ENCODE measurements at places on chromosomes 7 and 10. TPM values are rescaled to one million over a fixed set of nuclear protein-coding genes. Genes with fewer than 3 reads are reported as not detected.
A peak's percentile ranks its signal among the peaks of the same experiment; 100 is the strongest.

- DNase-seq: no peak
Observed at GRCh38 chr7:82266081-82266480, 177.5 kb downstream of the CACNA2D1 start.

DNA sequence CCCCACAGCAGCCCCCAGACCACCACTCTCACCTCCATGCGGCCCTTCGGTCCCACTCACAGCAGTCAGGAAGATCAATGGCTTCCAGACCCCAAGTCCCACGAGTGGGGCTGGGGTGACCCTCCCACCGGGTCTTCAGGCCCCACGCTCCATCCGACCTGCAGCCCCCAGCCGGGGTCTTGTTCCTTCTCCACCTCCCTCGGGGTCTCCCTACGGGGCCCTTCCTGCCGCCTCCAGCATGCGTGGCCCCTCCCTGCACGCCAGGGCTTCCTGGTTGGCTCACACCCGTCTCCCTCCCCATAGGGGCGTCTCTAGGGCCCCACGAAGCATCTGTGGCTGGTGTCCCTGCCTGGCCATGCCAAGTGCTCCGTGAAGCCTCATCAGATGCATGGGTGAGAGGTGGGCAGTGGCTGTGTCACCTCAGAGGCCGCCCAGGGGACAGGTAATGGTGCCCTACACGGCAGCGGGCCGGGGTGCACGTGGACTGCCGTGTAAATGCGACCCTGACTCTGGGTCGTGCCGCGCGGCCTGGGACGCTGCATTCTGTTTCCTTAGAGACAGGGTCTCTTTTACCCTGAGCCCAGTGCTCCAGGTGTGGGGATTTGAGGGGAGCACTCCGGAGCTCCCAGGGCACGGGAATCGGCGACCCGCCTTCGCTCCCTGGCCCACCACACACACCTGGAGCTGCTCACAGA lies 19.9 kb downstream of the ADAP1 start:
- DNase-seq: peak; percentile 32

GPR26 gene
- total RNA-seq: not detected

DNA sequence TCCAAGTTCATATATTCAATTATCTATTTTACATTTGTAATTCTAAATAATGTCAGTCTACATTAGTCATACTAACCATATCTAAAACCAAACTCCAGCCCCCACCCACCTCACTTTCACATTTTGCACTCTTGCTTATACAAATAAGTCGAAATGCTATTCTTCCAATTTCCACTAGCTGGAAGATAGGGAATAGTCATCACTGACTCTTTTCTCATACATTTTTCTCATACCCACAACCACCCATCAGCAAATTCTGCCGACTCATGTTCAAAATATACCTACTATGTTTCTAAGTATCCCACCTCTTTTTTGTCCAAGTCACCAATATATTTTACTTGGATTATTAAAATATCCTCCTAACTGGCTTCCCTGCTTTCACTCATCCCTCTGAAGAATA lies 93.2 kb upstream of the DGKB start:
- DNase-seq: no peak

KCTD7 gene
- total RNA-seq: 4.0 TPM

GRCh38 chr7:105841866-105842265 lies 34.5 kb downstream of the ATXN7L1 start:
- DNase-seq: no peak

CYP17A1 gene
- total RNA-seq: 21.1 TPM

LRRC18 gene
- total RNA-seq: not detected

MYOZ1 gene
- total RNA-seq: 1,915 TPM

ZNF107 gene
- total RNA-seq: 0.91 TPM

GRCh38 chr10:132503581-132504421 lies 33.8 kb upstream of the INPP5A start:
- peak; percentile 48 for DNase-seq

CPVL gene
- 9.4 TPM for total RNA-seq

- DNase-seq: no peak
Observed at GRCh38 chr7:116802144-116802745, 60.1 kb upstream of the CAPZA2 start.

MYH16 gene
- not detected for total RNA-seq

GRCh38 chr10:70816220-70816894 lies 609 bp downstream of the SGPL1 start:
- DNase-seq: peak; percentile 69

- no peak for DNase-seq
Observed at GRCh38 chr10:114962441-114962840, 24.4 kb downstream of the TRUB1 start.

GALNT17 gene
- total RNA-seq: 1.6 TPM

PGAM2 gene
- 262 TPM for total RNA-seq

- DNase-seq: no peak
Observed at GRCh38 chr7:18659746-18660145, 164.2 kb downstream of the HDAC9 start.

PNLIP gene
- total RNA-seq: 0.15 TPM

OR9A4 gene
- not detected for total RNA-seq

- no peak for DNase-seq
Observed at GRCh38 chr10:32408690-32409089, 37.2 kb upstream of the CCDC7 start.

DNA sequence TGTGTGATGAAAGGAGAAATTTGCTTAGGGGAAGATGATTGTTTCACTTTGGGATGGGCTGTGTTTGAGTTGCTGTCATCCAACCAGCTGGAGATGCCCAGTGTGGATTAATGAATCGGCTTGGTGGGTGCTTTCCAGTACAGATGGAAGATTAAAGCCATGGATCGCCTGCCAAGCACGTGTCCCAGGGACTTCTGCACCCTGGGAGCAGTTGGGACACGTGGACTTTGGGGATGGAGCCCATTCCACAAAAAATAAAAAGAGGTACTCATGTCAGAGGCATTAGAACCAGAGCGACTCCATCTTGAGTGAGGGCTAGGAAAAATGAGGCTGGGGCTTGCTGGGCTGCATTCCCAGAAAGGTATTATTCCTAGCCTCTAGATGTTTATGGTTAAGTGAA lies 29.3 kb upstream of the PRLHR start:
- DNase-seq: no peak

Data from psoas muscle (tissue), 8 donors.